ENCODE measurements at places on chromosomes 2 and 18.

DNA sequence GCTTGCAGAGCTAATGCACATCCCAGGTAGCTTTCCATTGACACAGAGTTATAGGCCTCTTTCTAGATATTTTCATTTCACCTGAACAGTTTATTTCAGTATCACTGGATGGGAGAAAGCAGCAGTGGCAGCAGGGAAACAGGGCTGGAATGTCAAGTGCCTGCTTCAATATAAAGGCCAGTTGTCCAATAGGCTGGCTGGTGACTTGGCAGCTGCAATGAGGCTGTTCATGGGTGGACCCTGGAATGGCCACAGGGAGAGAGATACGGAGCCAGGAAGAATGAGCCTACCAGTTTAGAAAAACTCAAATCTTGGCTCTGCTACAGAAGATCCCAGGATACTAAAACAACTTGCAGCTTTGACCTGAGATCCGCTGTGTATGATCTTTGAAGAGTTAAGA is 185.0 kb downstream of the BCL11A start:
- DNase-seq, result no peak

DNA sequence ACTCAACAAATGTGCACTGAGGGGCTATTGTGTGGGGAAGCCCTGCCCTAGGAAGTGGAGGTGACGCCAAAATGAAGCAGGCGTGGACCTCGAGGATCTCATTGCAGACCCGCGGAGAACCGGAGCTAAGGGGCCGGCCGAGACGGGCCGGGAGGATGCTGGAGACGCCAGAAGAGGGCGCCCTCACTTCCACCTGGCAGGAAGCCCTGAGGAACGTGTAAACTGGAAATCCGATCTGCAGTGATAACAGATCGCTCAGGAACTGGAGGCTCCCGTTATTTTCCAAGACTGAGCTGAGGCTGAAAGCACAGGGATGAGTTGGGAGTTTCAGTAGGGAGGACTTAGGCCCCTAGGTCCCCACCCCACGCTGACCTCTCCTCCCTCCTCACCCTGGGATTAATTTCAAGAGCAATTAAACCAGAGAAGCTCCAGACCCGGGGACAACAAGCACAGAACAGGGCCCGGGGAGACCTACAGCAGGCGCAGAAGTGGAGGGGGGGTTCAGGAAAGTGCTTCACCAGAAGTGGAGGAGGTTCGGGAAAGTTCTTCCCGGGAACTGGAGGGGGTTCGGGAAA is 7.7 kb upstream of the COL6A3 start:
- peak; percentile 75 for DNase-seq

GRCh38 chr18:24947521-24948305 is 404.3 kb downstream of the ZNF521 start:
- no peak for DNase-seq

DNA sequence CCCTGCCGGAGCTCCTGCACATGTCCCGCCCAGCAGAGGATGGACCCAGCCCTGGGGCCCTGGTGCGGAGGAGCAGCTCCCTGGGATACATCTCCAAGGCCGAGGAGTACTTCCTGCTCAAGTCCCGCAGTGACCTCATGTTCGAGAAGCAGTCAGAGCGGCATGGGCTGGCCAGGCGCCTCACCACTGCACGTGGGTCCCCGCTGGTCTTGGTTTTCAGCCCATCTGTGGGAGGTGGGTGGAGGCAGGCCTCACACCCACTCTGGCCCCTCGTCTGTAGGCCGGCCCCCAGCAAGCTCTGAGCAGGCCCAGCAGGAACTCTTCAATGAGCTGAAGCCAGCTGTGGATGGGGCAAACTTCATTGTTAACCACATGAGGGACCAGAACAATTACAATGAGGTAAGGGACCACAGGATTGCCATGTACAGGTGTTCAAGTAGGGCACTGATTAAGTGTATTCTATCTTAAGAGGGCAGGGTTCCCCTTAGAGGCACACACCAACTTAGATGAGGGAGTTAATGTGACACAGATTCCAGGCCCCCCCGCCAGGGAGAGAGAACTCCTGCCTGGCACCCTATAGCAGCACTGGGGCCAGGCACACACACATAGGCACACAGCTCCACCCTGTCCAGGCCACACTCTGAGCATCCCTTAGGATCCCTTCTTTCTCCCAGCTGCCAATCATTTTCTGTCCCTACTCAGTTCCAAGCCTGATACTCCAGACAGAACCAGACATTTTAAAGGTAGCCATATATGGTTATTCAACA is 5.4 kb upstream of the CHRNG start:
- no peak for DNase-seq

- no peak for DNase-seq
Observed at GRCh38 chr2:47664817-47665216, 118.1 kb upstream of the MSH6 start.

- no peak for DNase-seq
Observed at GRCh38 chr2:13009027-13009642, 292.4 kb downstream of the TRIB2 start.

DNA sequence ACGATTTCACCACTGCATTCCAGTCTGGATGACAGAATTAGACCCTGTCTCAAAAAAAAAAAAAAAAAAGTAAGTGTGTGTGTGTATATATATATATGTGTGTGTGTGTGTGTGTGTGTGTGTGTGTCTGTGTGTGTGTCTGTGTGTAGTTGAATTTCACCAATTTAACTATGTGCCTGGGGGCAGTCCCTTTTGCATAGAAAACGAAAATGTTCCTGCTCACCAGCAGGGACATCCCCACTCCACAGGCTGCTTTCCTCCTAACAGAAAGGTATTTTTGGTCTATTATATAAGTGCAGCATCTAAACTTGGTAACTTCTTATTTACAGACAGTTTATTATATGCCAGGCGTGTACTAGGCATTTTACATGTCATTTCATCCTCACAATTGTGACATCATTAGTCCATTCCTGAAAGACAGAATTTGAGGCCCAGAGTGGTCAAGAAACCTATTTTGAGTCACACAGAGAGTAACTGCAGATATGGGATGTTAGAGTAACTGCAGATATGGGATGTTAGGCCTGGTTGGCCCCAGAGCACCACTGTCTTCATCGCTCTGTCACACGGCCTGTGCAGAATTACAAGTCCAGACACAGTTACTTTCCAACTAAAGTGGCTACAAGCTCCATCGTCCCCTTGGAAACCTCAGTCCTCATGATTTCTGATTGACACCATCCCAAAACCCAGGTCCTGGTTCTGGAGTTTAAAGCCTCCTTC is 9.3 kb upstream of the TTL start:
- DNase-seq, result no peak

DNA sequence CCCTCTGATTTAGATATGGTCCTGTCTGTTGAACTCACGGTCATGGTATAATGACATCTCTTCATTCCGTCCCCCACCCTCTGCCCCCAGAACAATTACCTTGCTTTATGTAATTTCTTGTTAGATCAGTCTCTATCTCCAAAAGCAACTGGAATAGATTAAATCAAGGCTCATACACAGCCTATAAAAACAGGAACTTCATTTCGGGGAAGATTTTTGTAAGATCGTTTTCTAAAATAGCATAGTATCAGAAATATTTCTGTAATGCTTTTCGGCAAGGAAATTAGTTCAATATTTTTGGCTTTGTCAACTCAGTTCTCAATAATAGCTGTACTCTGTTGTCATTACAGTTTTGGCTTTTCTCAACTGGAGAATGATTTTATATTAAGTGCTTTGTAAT is 157.2 kb downstream of the FMNL2 start:
- no peak for DNase-seq

- no peak for DNase-seq
Observed at GRCh38 chr2:134233728-134234136, 20.1 kb upstream of the MGAT5 start.

DNA sequence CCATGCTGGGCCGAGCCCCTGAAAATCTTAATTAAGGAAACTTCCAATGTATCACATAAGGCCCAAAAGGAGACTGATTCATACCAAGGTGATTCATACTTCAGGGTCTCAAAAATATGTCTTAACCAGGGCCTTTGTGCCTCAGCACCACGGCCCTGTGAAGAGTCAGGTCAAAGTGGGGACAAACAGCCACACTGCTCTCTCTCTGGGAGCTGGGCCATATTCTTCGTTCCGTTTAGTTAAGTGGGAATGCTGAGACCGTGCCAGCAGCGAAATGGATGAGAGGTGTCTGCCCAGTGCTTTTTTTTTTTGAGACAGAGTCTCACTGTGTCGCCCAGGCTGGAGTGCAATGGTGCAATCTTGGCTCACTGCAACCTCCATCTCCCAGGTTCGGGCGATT is 9.3 kb upstream of the PTMA start:
- DNase-seq, result no peak

DNA sequence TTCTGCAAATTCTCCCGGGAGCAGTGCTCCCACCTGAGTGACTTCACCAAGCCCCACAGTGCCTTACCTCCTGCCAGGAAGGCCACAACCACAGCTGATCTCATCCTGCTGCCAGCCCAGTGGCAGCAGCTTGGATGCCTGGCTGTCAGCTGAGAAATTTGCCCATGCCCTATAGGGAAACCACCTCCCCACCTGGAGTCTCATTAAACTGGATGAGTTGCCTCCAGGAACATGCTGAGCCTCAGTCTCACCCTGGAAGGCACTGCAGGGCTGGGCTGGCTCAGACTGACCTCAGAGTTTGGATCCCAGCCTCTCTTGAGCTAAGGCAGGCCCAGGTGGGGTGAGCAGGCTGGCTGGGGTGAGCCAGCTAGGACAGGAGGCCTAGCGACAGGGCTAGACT is 23.3 kb downstream of the REEP1 start:
- DNase-seq, result no peak

GRCh38 chr2:12330916-12331315 is 385.8 kb upstream of the TRIB2 start:
- no peak for DNase-seq

GRCh38 chr2:113032737-113033136 is 19.9 kb downstream of the IL36B start:
- no peak for DNase-seq

GRCh38 chr18:69401226-69401971 is 711 bp downstream of the DOK6 start:
- no peak for DNase-seq

DNA sequence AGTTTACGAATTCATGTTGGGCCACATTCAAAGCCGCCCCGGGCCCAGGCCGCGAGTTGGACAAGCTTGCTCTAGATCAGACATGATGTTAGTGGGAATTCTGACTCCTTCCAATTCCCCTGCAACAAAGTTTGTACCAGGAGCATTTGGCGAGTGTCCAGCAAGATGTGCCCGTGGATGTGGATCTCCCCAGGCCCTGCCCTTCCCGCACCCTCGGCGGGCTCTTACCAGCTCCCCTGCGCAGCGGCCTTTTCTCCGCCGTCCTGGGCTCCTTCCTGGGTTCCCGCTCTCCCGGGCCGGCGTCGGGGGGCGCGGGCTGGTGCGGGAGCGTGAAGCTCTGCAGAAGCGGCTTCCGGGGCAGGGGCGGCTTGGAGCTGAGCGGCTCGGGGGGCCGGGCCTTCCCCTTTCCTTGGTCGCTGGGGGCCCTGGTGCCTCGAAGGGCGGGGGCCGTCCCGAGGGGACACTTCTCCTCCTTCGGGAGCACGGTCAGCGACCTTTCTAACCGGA is 90.8 kb upstream of the MGAT4A start:
- DNase-seq, result no peak

All from stimulated activated CD4-positive, alpha-beta T cell treated with anti-CD3 and anti-CD28 coated beads, TNF-alpha, amount 100 ng/mL, for 4 hours (primary cell).